Erythroblast (primary cell): ENCODE measurements at places on chromosomes 2 and 18.

DNA sequence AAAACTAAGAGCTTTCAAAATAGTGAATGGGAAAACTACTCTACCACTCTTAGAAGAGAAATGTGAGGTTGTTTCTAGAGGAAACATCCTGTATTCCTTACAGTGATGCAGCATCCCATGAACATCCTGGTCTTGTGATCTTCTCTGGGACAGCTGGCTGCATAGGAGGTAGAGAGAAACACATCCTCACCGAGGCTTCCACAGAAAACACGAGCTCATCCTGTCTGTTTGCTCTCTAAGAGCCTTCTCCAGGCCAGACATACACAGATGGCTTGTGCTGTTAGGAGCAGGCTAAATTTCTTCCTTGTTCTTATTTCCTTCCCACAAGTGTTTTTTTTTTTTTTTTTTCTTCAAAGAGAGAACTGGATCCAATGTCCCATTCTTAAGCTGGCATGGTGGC, 14.7 kb upstream of the FZD7 start:
- no peak for DNase-seq

DNA sequence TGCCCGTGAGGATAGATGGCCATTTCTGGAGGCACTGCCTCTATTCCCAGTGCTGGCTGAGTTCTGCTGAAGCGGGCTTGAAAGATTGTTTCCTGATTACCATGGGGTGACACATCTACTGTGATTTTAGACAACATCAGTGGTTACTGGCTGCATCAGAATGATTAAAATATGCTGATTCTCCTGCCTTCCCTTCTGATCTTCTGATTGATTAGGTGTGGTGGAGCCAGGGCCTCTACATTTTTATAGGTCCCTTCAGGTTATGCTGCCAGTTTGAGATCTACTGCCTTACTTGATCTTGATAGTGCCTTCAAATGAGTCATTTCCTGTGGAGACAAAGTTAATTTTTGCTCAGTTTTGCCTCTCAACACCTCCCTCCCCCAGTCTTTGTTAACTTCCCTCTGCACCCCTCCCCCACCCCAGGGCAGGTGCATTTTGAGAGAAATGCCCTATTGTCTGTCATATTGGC, 31.6 kb upstream of the SNORC start:
- DNase-seq: peak; percentile 34

DNA sequence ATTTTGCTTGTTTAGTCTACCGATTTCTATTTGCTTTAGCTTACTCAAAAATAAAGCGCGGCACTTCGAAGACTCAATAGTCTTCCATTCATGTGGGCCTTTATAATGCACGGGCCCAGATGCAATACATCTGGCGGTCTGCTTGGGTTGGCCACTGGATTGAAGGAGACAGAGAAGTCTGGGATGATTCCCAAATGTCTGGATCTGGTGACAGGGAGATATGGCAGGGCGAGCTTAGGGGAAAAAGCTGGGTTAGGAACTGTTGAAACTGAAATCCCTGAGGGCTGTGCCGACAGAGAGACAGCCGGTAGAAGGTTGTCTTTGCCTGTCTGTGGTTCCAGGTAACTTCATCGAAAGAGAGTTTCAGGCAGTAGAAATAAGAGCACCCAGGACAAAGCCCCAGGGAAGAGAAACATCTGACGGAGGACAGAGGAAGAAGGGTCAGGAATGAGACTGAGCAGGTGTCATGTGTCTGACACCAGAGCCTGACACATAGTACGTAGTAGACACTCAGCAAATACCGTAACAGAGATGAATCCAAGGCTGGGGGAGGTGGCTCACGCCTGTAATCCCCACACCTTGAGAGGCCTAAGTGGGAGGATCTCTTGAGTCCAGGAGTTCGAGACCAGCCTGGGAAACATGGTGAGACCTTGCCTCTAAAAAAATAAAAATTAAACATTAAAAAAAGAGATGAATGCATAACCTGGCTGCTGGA, 13.6 kb downstream of the CLUL1 start:
- no peak for DNase-seq

DNA sequence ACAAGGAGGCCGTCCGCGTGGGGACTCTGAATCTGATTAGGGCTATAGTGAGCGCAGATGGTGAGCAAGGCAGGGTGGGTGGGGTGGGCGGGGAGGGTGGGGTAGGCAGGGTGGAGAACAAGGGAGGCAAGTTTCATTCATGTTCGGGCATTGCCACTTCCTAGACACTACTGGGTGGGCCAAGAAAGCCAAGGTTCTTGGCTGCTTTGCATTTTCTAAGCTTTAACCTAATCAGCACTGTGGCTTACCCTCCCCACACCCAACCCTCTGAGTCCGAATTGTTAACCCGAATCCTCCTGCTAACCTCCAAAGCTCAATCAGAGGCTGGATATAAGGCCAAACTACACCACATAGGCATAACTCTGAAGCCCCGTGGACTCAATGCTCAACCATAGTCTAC, 18.1 kb downstream of the MROH2A start:
- no peak for DNase-seq

DNA sequence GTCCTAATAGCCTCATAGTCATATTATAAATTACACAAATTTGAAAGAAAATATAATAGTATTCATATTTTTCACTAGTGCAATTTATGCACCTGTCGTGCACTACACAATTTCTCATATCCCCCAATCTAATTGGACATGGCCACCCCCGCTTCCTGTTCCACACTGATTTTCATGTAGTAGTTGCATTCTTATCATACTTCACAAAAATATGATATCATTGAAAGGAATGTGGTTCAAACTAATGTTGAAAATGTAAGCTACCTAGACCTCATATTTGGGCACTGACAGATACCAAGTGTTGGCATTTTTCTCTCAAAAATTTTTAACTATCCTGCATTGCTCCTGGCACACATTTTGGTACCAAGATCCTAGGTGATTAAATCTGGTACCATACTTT, 985.5 kb upstream of the POU3F3 start:
- no peak for DNase-seq

- DNase-seq: no peak
Observed at GRCh38 chr18:62522178-62522503, 684 bp upstream of the ZCCHC2 start.

DNA sequence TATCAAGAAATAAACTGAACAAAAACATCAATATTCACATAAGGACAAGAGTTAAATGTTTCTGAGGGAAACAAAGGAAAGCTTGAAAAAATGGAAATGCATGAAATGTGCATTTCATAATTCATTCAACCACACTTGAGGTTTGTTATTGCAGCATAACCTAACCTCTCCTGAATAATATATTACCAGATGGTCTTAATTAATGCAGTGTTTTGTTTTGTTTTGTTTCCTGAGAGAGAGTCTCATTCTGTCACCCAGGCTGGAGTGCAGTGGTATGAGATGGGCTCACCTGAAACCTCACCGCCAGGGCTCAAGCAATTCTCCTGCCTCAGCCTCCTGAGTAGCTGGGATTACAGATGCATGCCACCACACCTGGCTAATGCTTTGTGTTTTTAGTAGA, 139.9 kb upstream of the PIEZO2 start:
- DNase-seq: no peak

DNA sequence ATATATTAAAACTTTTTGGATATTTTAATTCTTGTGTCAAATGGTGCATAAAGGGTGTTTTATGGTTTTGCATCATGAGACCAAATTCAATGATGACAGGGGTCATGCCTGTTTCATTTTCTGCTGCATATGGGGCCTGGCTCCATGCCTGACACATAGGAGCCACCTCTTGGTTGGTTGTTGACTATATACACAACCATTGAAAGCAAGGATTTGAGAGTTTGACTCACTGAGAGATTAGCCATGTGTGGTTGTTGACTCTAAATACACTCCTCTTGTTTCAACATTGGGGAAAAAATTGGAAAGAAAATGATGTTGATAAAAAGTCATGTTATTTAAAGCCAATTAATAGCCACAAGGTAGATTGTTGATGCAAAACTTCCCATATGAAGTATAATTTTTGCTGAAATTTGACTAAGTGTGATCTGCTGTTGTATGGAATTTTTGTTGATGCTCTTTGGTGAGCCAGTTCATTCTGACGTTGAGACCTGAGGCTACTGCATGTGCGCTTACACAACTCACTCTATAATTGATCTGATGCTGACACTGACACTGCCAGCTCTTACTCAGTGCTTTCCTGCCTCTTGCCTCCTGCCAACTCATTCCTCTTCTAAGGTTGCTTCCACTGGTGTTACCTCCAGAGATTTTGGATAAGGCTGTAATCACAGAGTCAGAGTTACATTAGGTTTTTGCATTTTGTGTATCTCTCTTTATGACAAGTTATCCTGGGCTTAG, 446.2 kb upstream of the SLC14A2 start:
- DNase-seq: no peak

- DNase-seq: no peak
Observed at GRCh38 chr18:1797235-1797634, 774.1 kb downstream of the METTL4 start.

- DNase-seq: no peak
Observed at GRCh38 chr2:241154915-241155314, 4.6 kb downstream of the PPP1R7 start.

GRCh38 chr2:167253025-167253424, 364.7 kb downstream of the XIRP2 start:
- DNase-seq: no peak

DNA sequence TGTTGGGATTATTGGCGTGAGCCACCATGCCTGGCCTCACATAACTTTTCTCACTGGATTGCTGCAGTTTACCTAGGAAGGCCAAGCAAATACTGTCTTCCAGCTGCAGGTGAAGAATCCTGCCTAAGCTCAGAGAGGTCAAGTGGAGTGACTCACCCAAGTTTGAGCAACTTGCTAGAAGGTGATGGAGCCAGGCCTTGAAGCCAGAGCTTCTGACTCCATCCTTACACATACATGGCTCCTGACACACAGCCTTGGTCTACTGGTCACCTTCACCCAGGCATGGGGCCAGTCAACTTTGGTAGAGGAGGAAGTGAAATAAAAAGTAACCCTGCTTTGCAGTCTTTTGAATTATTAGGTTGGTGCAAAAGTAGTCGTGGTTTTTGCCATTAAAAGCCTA, 93.5 kb downstream of the VWA3B start:
- DNase-seq: no peak

DNA sequence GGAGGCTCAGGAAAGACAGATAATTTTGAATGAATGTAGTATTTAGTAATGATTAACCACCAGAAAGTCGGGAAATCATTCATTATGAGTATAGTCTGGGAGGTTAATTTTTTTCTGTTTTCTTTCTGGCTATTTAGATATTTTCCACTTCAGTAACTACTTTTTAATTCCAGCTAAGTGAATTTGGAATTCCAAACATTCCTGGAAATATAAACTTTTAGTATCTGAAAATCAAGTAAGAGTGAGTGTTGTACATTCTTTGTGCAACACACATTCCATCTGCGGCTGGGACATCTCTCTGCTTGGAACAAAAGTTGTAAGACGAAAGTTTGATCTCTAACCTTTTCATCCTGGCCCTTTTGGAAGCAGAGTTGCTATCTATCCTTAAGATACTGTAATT, 275.7 kb upstream of the SPRED2 start:
- DNase-seq: no peak

DNA sequence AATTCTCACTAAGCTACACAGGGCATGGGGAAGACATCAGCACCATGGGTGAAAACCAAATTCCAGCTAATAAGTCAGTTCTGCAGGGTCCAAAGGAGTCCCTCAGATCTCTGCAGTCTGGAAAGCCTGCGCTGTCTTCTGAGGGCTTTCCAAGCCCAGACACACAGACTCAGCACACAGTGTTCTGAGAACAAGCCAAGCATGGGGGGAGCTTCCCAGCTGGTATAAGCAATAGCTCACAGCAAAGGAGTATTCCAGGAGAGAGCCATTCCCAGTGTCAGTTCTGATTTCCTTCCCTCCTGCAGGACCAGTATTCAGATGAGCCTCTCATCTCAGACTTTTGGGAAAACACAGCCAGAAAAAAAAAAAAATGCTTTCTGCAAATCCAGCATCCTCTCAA, 370.8 kb downstream of the TNS1 start:
- DNase-seq: no peak

- DNase-seq: no peak
Observed at GRCh38 chr18:52510139-52510538, 170.1 kb downstream of the DCC start.

- peak; percentile 52 for DNase-seq
Observed at GRCh38 chr2:68925295-68925896, 27.3 kb downstream of the GKN2 start.
